ENCODE measurements at places on chromosomes 1 and 21.

DNA sequence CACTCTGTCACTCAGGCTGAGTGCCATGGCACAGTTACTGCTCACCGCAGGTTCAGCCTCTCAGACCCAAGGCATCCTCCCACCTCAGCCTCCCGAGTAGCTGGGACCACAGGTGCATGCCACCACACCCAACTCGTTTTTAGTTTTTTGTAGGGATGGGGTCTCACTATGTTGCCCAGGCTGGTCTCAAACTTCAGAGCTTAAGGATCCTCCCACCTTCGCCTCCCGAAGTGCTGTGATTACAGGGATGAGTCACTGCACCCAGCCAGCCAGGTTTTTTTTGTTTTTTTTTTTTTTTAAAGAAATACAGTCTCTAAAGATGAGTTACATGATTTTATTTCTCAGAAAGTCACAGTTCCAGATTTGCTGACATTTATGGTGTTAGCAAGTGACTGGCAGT, 29.0 kb downstream of the BACE2 start:
- no peak for DNase-seq

GRCh38 chr1:197770243-197770642, 5.0 kb downstream of the DENND1B start:
- no peak for DNase-seq

- no peak for DNase-seq
Measured at GRCh38 chr1:242813490-242814091, 289.1 kb upstream of the PLD5 start.

DNA sequence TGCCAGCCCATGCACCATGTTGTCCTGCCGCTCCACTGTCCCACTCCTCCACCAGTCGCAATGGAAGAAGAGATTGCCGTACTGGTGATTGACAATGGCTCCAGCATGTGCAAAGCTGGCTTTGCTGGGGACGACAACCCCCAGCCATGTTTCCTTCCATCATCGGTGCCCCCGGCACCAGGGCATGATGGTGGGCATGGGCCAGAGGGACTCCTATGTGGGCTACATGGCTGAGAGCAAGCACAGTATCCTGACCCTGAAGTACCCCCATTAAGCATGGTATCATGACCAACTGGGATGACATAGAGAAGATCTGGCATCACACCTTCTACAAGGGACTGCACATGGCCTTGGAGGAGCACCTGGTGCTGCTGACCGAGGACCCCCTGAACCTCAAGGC, 1.9 kb upstream of the AMY2B start:
- DNase-seq: no peak

DNA sequence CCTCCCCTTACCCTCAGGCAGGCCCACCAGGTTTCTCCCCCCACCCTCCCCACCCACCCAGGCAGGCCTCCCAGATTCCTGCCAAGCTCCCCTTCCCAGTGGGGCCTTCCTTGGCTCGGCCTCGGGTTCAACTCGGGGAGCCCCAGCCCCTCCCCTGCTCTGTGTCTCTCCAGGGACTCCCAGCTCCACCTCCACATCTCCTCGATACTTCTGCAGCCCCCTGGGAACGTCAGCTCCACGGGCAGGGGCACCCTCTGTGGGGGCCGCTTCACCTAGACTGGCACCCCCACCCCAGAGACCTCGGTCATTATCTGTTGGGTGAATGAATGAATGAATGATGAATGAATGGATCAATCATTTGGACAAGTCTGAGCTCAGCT, 775 bp downstream of the MMEL1 start:
- no peak for DNase-seq

GRCh38 chr1:101520302-101520701, 283.5 kb downstream of the S1PR1 start:
- DNase-seq: peak; percentile 3

DNA sequence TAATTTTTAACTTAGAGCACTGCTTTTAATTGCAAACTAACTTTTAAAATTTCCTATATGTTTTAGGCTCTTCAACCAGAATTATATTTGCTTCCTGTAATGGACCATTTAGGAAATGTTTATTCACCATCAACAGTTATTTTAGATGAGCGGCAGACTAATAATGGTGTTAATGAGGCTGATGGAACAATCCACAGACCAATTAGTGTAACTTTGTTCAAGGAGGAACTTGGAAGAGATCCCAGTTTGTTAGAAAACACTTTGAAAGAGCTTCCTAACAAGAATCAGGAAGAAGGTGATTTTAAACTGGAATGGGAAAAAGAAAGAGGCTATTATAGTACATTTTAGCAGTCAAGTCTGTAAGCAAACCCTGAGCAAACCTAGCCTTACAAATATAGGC, 19.4 kb upstream of the GNG5 start:
- no peak for DNase-seq

DNA sequence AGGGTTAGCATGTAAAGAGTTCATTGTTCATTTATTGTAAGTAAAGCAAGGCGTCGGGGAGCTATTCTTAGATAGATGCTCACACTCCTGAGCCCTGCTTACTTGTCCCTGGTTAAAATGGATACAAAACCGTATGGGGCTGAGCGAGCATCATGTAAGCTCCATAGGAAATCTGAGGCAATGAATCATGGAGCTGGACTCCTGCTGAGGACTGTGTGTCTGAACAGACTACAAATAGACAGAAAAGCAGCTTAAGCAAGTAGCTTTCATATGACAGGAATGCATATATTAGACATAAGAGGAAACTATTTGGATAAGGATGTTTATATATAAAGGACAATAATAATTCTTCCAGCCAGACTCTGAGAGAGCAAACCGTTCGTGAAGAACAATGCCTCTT, 604.9 kb upstream of the PTBP2 start:
- no peak for DNase-seq

Data from T-helper 1 cell (primary cell).